Breast epithelium (tissue), 4 donors: ENCODE measurements at places on chromosomes 11 and 22. TPM values are rescaled to one million over a fixed set of nuclear protein-coding genes. Genes with fewer than 3 reads are reported as not detected.

Gene KDM4E
- not detected for total RNA-seq

Gene IL17REL
- not detected for total RNA-seq

Gene NADSYN1
- total RNA-seq, result 83.6 TPM

- DNase-seq, result no peak
Observed at GRCh38 chr11:119797736-119798135, 68.7 kb upstream of the NECTIN1 start.

DNA sequence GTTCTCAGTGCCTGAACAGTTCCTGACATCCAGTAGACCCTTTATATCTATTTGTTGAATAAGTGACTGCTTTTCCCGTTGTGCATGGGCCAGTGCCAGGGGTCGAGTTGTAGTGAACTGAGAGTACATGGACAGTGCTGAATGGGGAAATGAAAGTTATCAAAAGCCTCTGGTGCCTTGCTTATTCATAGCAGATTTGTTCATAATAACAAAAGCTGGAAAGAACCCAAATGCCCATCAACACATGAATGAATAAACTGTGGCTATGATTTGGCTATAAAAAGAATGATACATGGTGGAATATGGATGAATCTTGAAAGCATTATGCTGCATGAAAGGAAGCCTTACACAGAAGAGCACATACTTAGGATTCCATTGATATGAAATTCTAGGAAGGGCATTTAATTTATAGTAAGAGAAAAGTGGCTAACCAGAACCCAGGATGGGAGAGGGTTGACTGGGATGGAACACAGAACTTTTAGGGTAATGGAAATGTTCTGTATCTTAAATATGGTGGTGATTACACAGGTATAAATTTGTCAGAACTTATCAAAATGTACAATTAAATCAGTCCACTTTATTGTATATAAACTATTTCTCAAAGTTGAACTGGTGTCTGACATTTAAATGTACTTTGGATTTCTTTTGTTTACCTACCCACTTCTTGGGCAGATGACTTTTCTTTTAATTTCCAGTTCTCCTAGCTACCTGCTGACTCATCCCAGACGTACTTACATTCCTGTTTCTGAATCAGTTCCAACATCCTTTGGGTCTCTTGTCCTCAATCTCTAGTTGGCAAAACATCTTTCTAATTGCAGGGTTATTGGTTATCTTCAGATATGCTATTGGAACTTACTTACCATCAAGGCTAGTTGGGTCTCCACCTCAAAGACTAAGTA is 42.8 kb downstream of the PACS1 start:
- no peak for DNase-seq

DNA sequence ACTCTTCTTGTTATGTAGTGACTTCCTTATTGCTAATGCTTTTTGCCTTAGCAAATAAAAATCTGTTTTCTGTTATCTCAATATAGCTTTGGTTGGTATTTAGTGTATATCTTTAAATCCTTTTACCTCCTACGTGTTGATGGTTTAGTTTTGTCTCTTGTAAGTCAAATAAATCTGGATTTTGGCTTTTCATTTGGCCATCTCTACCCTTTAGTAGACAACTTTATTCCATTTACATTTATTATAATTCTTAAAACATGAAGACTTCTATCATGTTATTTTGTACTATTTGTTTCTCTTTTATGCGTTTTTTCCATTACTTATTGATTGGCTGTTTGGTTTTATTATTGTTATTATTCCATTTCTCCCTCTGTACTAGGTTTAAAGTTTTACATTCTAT is 19.5 kb upstream of the ALKBH3 start:
- DNase-seq, result no peak

DNA sequence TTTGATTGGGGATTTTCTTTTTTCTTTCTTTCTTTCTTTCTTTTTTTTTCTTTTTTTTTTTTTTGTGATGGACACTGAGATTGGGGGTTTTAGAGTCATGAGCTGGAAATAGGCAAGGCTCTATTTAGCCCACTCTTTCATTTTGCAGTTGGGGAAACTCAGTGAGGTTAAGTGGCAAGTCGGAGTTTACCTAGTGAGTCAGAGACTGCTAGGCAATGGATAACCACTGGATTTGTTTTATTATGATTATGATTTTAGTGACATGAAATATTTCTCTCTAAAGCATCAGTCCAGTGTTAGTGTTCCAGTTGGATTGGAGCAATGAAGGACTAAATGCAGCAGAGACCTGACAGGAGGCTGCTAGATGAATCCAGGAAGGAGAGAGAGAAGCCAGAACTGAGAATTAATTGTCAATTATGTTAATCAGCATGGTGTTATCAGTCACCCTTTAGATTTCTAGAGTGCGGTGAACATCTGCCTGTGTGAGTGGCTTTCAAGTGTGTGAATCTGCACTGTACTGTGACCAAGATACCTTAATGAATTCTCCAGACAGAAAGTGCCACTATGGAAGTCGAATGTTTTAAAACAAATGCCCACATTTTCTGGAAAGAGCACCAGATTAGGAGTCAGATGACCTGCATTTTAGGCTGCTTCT is 10.9 kb downstream of the BMAL1 start:
- DNase-seq, result no peak

GRCh38 chr11:41235668-41236067 is 223.8 kb downstream of the LRRC4C start:
- no peak for DNase-seq

DNA sequence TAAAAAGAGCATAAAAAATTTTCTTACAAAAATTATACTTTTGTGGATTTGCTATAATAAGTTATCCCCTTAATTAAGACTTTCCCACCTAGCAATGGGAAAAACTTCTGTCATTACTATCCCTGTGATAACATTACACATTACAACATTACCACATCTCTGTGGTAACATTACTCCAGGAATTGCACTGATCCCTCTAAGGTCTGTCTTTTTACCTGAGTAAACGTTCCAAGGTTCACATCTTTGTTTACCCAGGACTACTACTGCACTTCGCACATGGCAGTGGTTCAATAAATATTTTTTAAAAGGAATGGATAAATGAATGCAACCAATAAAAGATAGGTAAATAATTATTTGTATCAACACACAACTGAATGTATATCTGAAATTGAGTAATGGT is 92.4 kb upstream of the NOX4 start:
- no peak for DNase-seq

GRCh38 chr11:108069947-108070346 is 51.4 kb upstream of the ACAT1 start:
- DNase-seq, result no peak

DNA sequence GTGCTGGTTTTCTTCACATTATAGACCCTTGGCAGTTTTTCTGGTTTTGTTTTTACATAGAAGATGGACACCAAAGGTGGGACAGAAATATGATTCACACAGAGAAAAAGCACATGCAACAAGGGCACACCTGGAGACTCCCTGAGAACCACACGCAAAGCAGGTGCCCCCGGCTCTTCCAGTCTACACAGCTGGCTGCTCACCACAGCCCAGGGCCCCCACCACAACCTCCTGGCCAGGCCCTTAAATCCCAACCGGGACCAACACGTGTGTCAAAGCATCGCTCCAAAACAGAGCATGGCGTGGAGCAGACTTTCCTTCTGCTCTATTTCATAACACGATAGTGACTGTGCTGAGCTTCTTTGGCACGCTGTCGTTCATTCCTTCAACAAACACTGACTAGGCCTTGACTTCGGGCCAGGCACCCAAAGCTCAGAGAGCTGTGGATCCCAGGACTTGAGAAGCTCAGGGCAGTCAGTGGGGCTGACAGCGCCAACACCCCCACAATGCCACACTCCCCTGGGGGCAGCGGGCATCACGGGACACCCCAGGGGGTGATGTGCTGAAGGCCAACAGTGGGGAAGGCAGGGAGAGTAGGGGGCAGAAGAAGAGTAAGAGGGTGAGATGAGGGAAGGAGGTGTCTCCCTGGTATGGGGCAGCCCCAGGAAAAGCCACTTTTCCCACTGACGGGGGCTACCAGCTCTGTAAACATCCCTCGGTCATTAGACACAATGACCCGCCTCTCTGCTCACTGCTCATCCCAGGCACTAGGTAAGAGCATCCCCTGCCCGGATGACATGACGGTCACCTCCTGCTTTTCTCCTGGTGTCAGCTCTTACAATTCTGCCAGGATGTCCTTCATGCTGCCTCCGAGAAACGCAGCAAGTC is 26.0 kb downstream of the CELSR1 start:
- DNase-seq, result no peak

DNA sequence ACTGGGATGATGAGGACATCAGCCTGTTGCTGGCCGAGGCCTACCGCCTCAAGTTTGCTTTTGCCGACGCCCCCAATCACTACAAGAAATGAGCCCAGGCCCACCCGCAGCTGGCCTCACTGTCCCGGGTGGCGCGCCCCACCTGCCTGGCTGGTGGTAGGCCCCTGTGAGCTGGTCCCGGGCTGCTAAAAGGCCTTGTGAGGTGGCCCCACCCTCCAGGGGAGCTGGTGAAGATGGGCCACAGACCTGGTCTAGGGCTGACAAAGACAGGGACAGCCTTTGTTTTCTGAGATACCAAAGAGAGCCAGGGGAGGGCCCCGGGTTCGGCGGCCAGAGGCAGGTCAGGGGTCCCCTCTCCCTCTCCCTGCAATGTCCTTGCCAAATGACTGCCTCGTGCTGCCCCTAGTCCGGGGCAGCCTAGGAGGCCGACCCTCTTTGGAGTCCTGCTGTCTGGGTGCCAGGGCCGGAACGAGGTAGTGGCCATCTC is 411.1 kb downstream of the TBC1D22A start:
- DNase-seq, result peak; percentile 31
